Stimulated activated CD8-positive, alpha-beta memory T cell treated with anti-CD3 and anti-CD28 coated beads, Interleukin-4, amount 100 ng/mL, for 1 hour (primary cell): ENCODE measurements at places on chromosomes 13 and 19.

- DNase-seq: no peak
Observed at GRCh38 chr19:31252441-31252840, 96.8 kb downstream of the TSHZ3 start.

- DNase-seq: no peak
Observed at GRCh38 chr19:32178956-32179355, 166.5 kb upstream of the ZNF507 start.

GRCh38 chr19:28656644-28657043, 556.3 kb downstream of the UQCRFS1 start:
- DNase-seq: no peak

- no peak for DNase-seq
Observed at GRCh38 chr19:48964205-48965039, 687 bp upstream of the FTL start.

- DNase-seq: no peak
Observed at GRCh38 chr13:49058761-49059160, 83.0 kb downstream of the FNDC3A start.

DNA sequence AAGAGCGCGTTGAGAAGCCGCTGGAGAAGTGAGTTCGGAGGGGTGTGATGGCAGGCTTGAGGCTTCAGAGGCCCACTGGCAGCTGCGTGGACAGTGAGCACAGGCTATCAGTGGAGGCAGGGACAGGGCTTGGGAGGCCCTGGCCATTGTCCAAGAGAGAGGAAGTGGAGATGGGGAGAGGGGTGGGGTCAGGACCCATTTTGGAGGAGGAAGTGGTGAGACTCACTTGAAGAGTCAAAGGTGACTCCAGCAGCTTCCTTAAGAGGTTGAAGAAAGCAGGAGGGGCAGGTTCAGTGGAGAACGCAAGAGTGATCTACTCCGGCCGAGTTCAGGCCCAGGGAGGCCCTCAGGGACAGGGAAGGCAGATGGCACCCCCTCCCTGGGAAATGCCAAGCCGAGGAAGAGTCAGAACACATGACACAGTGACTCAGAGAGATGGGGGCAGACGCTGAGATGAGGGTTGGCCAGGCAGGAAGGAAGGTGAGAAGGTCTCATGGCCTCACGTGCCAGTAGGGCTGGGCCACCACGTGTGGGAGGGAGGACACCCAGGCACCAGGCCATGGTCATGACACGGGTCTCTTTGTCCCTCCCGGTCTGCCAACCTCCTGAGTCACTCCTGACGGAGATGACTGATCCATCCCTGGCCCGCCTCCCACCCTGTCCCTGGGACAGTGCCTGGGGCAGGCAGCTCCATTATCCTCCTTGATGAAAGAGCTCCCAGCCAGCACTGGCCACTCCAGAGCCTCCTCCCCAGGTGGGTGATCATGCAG, 10.1 kb upstream of the CD22 start:
- no peak for DNase-seq

- no peak for DNase-seq
Observed at GRCh38 chr13:109366525-109366924, 419.9 kb downstream of the IRS2 start.

GRCh38 chr19:46198756-46199155, 30.8 kb upstream of the IGFL1 start:
- no peak for DNase-seq

DNA sequence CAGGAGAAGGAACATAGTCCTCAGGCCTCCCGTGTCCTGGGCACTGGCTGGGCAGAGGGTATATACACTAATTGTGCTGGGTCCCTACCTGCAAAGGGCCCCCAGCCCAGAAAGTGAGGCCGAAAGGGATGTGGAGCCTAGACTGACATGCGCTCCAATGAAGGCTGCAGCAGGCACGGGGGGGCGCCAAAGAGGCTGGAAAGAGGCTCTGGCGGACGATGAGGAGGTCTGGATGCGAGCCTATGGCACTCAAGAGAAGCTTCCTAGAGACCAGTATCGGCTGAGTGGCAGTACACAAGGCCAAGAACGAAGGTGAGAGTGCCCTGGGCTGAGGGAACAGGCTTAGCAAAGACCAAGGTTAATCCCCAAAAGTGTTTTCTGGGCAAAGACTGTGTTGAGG, 16.6 kb downstream of the VRK3 start:
- no peak for DNase-seq

- no peak for DNase-seq
Observed at GRCh38 chr13:87331178-87331577, 340.0 kb upstream of the SLITRK5 start.

- DNase-seq: no peak
Observed at GRCh38 chr13:100089465-100090032, 656 bp downstream of the PCCA start.

DNA sequence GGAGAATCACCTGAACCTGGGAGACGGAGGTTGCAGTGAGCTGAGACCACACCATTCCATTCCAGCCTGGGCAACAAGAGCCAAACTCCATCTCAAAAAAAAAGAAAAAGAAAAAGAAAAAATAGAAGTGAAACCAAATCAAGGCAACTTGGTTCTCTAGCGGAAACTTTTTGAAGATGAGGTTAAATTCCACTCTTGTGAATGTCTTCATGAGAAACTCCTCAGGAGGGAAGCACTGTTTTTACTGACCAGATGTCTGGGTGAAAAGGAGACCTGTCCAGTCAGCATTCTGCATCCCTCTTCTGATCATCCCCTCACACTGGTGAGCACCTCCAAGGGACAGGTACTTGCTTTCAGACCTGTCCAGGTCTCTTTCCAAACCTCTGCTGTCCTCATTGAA, 15.8 kb downstream of the BRD4 start:
- DNase-seq: no peak

DNA sequence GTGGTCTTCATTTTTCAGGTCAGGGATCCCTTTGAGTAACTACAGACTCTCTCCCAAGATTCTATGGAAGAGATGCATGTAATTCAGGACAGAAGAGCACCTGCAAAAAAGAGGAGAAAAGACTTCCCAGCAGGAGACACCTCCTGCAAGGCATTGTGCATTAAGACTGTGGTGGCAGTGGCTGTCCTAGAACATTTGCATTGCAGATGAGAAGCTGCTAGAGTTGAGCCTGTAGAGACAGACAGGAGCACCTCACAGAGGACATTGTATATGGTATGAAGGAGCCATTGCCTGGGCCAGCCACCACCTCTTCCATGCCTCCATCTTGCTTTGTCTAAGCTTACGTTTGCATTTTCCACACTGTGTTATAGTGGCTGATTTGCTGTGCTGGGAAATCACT, 11.2 kb upstream of the MYO16 start:
- no peak for DNase-seq

DNA sequence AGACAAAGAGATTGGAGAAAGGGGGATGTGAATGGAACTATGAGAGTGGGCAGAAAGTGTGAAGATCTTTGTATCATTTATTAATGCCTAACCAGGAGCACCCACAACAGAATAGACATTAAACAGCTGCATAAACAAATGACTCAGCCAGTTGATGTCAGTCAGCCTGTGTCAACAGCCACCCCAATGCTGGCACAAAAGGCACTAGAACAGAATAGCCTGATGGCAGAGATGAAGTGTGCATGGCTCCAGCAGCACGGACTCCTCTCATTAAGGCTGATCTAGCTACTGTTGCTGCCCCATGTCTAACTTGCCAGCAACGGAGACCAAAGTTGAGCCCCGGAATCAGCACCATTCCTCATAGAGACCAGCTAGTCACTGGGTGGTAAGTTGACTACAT, 7.8 kb downstream of the CPB2 start:
- DNase-seq: no peak

- no peak for DNase-seq
Observed at GRCh38 chr13:20658451-20659040, 45.0 kb upstream of the IL17D start.

DNA sequence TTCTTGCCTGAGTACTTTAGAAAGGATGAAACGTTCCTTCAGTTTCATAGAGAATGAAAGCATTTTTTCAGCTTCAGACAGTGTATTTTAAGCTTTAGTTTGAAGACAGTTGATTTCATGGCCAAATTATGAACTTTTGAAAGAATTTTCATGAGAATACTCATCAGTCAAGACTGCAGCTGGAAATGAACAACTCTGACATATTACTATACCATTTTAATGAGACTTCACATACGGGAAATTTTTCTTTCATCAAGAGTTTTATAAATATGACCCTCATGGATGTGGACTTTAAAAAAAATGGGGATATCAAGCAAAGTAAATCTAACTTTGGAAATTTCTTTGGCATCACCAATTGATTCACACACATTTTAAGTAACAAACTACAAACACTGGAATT, 6.4 kb downstream of the LATS2 start:
- no peak for DNase-seq

DNA sequence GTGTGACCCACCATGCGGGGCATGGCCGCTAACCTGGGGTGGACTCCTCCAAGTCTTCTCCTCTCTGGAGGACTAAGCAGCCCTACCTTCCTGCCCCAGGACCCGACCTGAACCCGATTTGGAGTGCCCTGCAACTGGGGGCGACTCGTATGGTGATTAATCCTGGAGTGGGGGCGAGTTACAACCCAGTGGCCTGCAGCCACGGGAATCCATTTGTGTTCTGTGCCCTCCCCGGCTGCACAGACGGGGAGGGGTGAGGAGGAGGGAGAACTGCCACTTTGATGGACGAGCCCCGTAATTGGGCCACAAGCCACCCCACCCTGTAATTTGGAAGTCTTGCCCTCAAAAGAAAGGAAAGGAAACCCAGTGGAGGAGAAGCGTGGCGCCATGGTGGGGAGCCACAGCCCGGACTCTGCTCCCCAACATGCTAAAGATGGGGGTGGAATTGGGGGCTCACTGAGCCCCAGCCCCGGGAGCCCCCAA, 18.0 kb downstream of the PRR36 start:
- no peak for DNase-seq

GRCh38 chr13:24199016-24199415, 38.5 kb downstream of the SPATA13 start:
- DNase-seq: no peak

DNA sequence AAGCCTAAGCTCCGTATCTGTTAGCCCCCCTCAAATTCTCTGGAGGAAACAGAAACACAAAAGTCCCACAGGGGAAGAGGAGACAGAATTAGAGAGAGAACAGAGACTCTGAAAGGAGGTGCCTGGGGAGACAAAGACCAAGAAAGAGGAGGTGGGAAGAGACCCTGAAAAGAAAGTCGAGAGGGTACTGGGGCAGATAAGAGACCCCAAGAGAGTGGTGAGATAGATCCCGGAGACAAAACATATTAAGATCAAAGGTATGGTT, 915 bp upstream of the GRWD1 start:
- no peak for DNase-seq

- peak; percentile 72 for DNase-seq
Observed at GRCh38 chr19:47210689-47211316, 20.2 kb downstream of the BBC3 start.

DNA sequence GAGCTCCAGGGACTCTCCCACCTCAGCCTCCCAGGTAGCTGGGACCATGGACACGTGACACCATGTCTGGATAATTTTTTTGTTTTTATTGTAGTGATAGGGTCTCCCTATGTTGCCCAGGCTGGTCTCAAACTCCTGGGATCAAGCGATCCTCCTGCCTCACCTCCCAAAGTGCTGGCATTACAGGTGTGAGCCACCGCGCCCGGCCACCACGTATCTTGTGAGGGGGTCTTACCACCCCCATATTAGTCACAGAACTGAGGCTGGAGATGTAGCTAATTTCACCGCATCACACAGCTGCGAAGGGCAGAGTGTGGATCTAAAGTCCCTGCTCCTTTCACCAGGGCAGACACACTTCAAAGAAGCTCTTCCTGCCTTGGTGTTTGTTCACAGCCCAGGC, 211.8 kb upstream of the SOX1 start:
- DNase-seq: no peak

DNA sequence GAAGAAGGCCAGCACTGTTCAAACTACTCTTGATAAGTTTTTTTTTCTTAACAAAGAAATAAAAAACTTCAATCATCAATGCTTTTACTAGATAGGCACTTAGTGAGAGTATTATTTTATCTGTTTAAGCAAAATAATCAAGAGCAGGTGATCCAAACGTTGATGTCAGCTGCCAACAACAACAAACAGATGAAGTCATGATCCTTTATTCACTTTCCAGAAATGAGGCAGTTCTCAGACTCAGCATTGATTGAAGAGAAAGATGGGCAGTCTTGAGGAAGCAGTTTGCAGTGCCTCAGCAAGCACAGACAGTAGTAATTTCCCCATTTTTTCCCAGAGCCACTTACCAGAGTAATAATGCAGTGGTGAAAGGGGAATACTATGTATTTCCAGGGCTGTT, 38.4 kb upstream of the CSNK1A1L start:
- DNase-seq: no peak

GRCh38 chr19:44856421-44857083, 10.5 kb downstream of the NECTIN2 start:
- DNase-seq: no peak

GRCh38 chr19:48844472-48844871, 8.2 kb upstream of the HSD17B14 start:
- DNase-seq: no peak

DNA sequence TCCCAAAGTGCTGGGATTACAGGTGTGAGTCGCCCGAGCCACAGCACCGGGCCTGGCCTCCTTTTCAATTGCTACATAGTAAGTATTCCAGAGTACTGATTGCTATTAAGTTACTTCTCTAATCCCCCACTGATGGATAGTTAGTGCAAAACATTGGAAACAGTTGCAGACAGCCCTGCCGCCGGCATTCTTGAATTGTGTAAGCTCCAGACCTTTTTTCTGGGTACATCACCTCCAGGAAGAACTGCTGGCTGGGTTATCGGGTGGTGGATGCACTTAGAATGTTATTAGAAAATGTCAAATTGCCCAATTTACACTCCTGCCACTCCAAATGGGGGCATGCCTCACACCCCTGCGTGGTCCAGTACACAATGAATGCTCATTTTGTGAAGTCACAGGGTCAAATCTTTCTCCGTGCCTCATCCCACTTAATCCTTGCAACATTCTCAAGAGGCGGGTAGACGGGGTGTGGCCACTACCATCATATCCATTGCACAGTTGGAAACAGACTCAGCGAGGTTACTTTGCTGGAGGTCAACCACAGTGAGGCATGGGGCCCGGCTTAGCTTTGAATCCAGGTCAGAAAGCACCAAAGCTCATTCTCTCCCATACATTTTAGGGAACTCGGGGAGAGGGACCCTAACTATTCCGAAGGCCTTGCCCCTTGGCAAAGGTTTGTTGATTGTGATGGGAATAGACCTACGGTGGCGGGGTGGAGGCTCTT, 1.0 kb upstream of the KDM4B start:
- DNase-seq: no peak

GRCh38 chr19:4391701-4392483, 8.5 kb downstream of the SH3GL1 start:
- no peak for DNase-seq

GRCh38 chr13:86591862-86592261, 792.6 kb upstream of the SLITRK6 start:
- DNase-seq: no peak

DNA sequence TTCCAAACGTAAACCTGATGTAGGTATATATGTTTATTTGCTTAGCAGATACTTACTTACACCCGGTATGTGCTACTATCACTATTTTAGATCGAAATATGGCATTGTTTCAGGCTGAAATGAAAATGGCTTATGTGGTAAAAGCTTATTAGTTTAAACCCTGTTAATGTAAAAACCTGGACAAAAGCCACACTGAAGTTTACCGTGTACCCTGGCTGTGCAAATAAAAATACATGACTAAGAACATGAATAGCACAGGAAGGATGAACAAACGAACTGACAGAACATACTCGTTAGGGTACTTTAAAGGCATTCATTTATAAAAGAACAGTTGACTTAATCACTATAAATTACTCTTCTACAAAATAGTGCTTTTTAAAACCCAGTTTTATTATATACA, 6.6 kb downstream of the CLDN10 start:
- no peak for DNase-seq

GRCh38 chr13:85825454-85825853, 26.2 kb upstream of the SLITRK6 start:
- no peak for DNase-seq

- DNase-seq: no peak
Observed at GRCh38 chr13:111967572-111968201, 99.3 kb upstream of the SOX1 start.
